ENCODE measurements at places on chromosomes 6 and 20.

DNA sequence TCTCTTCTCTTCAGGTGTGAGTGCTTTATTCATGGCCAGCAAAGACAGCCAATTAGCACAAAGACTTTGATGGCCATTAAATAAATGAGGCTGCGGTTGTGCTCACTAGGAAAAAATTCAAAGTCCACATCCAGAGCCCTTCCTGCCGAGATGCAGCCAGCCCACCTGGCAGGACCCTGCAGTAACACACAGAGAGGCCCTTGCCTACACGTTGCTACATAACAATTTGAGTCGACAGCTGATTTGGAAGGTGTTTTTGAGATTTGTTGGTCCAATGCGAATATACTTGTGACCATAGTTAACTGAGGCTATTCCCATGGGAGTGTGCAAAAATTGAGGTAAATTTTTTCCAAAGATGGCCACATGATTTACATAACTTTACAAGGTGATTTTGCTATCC lies 605.4 kb upstream of the HTR1E start:
- DNase-seq: no peak

- no peak for DNase-seq
Measured at GRCh38 chr6:1118287-1118647, 193.6 kb upstream of the FOXQ1 start.

DNA sequence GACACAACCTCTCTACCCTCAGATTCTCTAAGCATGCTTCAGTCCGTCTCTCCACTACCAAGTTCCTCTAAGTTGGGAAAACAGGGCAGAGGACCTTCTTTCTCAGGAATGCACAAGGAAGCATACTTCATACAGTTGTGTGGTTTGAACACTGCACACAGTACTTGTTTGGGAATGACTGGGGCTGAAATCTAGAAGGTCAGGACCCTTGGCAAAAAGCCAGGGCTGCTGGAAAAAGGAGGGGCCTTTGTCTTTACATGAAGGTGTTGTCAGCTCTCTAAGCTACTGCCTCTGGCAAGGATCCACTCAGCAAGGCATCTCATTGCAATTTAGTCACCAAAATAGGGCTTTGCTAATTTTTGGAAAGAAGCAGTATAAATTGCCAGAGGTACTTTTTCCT lies 20.7 kb upstream of the HEY2 start:
- DNase-seq: no peak

- no peak for DNase-seq
Measured at GRCh38 chr6:135451617-135452190, 45.8 kb downstream of the AHI1 start.
